ENCODE measurements at places on chromosomes 16 and 17.

DNA sequence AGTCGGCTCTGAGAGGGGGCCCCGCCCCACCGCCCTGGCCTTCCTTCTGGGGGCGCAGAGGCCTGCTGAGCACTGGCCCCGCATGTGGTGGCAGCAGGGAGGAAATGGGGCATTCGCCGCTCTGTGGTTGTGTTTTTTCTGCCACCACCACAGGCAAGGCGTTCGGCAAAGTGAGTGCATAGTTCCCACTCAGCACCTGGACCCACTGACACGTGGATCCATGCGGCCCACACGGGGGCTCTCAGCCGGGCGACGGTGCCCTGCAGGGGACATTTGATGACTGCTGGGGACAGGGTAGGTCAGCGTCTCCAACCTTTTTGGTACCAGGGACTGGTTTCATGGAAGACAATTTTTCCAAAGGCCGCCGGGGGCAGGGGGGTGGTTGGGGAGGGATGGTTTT lies 70.9 kb downstream of the ENGASE start:
- no peak for ATAC-seq

- ATAC-seq: no peak
These were observed 12.4 kb downstream of the SLC7A6OS start for GRCh38 chr16:68298312-68298711.

GRCh38 chr16:85209526-85210121 lies 97.4 kb upstream of the CIBAR2 start:
- ATAC-seq: no peak

GRCh38 chr17:79532107-79532790 lies 78.6 kb downstream of the RBFOX3 start:
- no peak for ATAC-seq

DNA sequence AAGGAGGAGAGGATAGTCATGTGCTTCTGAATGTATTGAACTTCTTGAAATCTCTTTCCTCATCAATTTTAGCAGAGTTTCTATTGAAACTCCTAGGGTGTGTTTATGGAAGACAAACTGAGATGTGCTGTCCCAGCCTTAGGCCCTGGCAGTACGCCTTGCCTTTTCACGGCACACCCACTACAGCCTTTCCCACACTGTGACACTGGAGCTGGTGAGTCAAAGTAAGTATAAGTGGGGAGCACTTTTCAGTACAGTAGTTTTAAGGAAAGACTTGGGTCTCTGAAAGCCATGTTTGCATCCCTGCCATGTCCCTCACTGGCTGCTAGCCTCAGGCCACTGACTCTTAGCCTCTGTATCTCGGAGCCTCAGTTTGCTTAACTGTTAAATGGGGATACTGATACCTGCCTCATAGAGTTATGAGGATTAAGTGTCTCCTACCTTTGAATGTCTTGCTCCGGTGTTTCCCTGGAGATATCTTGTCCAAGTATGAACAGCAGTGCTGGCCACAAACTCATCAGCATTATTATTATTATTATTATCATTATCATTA lies 144.7 kb upstream of the CRHR1 start:
- ATAC-seq: no peak

DNA sequence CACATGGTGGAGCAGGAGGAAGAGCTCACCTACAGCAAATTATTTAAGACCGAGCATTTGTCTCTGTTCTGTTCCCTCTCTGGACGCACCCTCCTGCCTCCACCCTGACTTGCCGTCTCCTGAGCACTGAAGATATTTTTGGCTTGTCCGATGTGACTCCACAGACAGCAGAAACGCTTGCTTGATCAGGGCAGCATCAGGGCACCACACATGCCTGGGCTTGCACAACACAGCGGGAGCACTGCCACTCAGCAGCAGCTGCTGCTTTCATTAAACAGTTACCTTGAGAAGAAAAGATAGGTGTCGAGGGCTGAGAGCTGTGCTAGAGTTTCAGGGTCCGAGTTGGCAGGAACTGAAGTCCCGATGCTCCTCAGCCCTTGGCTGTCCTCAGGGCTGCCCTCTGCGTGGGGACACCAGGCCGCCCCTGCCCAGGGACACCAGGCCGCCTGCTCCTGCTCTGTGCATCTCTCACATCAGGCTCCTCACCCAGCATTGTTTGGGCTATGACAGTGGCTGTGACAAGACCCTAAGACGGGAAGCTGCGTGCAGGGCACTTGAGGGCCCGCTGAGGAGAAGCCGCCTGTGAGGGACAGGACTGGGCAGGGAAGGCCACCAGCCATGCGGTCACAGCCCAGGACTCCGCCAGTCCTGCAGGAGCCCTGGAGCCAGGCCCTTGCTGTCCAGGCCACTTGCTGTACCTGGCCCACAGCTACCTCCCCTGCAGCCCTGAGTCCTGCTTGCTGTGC lies 21.3 kb upstream of the CDH15 start:
- no peak for ATAC-seq

DNA sequence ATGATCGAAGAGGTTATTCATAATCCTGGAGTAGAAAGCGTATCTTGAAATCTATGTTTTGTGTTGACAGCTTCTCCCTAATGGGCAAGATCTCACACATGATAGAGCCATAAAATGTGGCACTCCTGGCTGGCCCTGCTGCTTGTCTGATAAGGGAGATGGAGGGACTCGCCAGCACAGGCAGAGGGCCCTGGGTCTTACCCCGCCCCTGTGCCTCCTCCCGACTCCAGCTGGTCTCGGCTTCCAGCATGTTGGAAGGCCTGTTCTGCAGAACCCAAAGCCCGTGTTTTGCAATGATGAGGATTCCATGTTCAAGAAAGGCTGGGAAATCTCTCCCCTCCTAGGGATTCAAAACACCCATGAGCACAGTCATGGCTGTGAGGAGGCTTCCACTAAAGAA lies 106.7 kb upstream of the SDK2 start:
- no peak for ATAC-seq

- ATAC-seq: peak; percentile 1
These were observed 415 bp downstream of the ABCA5 start for GRCh38 chr17:69326377-69327059.

DNA sequence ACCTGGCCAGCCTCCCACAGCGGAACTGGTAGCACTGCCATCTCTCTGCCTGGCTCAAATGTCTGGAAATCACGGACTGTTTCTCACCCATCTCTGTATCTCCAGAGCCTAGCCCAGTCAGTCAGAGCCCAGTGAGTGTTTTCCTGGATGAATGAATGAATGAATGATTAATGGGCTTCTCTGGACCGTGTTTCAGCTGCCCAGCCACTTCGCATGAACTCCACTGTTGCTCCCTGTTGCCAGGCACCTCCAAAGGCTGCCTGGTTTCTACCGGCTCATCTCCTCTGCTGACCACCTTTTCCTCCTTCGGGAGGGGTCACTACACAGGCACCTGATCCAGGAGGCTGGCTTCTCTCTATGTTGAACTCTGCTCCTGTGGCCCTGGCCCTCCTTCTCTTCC lies 91.0 kb upstream of the SDK2 start:
- no peak for ATAC-seq

GRCh38 chr17:17151055-17151454 lies 55.1 kb downstream of the PLD6 start:
- ATAC-seq: no peak

DNA sequence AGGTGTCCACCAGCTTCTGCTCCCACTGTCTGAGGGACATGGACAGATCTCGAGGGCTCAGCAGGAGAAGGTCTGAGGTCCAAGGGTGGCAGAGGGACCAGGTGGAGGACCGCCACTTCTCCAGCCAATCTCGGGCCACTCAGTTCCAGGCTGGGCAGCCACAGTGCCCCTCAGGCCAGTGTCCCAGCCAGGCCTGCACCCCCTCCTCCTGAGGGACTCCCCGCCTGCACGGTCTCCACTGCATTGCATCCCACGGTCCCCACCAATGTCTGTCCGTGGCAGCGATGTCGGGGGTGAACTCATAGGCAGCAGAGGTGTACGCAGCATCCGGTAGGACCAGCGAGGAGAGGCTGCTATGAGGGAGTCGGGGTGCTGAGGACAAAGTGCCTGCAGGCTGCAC lies 64.2 kb upstream of the DOC2B start:
- no peak for ATAC-seq

- no peak for ATAC-seq
These were observed 823 bp upstream of the NOTUM start for GRCh38 chr17:81961521-81962498.

GRCh38 chr16:81327011-81327410 lies 12.2 kb downstream of the GAN start:
- ATAC-seq: no peak

DNA sequence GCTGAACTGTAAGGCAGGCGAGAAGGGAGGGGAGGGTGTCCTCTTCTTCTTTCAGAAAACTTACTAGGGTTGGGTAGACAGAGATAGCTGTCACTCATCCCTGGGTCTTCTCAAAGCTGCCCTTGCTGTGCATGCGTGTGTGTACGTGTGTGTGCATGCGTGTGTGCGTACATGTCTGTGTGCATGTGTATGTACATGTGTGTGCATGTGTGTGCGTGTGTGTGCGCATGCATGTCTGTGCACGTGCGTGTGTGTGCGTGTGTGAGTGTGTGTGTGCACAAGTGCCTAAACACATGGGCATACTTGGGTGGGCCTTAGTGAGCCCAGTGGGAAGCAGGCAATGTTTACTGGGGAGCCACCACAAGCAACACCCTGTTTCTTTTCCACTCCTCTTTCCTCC lies 154.8 kb upstream of the TNRC6C start:
- no peak for ATAC-seq

GRCh38 chr16:57889522-57889921 lies 81.4 kb downstream of the CNGB1 start:
- no peak for ATAC-seq

GRCh38 chr17:2421315-2422147 lies 20.7 kb upstream of the MNT start:
- ATAC-seq: no peak

GRCh38 chr16:57284952-57285363 lies 486 bp upstream of the PLLP start:
- no peak for ATAC-seq

DNA sequence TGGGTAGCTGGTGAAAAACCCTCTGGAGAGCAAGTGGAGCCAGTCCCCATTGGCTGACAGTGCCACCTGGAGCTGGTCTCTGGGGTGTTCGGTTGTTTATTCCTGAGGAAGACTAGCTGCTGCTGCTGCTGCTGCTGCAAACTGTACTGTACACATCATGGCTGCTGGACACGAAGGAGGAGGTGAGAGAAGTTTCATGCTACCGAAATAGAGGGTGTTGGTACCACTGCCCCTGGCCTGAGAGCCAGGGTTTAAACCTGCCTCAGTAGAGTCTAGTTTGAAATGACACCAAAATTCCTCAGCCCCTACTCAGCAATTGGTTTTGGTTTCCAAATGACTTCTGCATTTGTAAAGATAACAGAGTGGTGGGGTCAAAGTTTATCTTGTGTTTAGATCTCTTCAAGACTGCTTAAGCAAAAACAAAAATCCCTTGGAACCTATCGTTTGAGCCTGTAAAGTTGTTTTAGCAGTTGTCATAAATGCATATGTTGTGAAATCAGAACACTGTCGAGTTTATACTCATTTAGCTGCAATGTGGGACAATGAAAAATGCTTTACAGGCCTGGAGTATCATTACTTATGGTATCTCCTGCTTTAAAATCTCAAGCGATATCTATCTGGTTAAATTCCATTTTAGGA lies 40.8 kb downstream of the CYB5B start:
- peak; percentile 29 for ATAC-seq

GRCh38 chr17:64217249-64217691 lies 45.8 kb downstream of the TEX2 start:
- peak; percentile 6 for ATAC-seq

GRCh38 chr17:66301864-66302741 lies at the start of gene PRKCA:
TSS of gene PRKCA (plus strand) at chr17:66302613.
- ATAC-seq: peak; percentile 85

DNA sequence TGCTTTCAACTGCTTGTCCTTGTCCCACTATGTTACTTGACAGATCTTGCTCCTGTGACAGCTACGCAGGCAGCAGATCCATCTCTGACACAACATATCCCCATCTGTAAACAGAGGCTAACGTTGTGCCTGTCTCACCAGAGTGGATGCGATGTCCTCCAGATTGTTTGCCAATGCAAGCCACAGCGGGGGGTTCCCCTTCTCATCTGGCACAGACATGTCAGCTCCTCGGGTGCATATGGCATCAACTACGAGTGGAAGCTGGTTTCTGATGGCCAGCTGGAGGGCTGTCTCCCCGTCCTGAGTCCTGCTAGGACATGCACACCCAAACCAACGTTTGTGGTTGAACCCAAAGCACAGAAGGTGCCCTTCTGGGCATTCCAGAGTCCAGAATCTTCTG lies 39.0 kb downstream of the CYB5D2 start:
- ATAC-seq: no peak

- ATAC-seq: peak; percentile 67
These were observed 541 bp downstream of the ZNF18 start for GRCh38 chr17:11996722-11997146.

DNA sequence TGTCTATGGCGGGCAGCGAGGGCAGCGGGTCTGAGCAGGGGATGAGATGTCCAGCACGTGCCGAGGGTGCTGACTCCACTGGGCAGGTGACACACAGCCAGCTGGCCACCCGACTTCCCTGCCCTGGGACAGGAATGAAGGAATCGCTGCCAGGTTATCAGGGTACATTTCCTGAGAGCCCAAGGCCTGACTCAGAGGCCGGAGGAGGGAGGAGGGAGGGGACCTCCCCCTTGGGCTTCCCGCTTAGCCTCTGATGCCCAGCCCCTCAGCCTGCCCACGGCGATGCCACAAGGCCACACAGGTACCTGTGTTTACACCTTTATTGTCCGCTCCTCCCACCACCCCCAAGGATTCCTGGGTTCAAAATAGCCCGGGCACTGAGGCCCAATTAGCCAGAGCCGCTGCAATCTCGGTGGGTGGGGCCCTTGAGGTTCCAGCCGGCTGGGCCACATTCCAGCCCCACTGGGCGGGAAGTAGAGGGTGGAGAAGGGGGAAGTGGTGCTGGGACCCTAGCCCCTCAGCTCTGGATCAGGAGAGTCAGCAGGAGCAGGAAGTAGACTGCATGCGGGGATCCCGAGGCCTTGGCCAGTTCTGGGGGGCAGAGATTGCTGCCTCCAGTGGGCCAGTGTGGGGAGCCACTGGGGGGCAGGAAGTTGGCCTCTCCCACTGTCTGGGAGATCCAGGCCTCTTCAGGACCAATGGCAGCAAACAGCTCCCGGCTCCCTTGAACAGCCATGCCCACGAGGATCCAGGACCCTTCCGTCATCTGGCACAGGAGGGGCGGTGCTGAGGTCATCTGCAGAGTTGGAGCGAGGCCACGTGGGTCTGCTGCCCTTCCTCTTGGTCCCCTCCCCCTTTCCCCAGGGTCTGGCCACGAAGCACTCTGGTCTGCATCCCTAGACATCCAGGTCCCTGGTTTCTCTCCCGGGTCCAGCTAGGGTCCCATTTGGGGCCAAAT lies 3.4 kb upstream of the PRSS8 start:
- ATAC-seq: no peak

GRCh38 chr17:2778489-2778888 lies 17.7 kb upstream of the RAP1GAP2 start:
- no peak for ATAC-seq

- ATAC-seq: peak; percentile 49
These were observed 558 bp downstream of the B3GNT9 start for GRCh38 chr16:67150047-67150832.

DNA sequence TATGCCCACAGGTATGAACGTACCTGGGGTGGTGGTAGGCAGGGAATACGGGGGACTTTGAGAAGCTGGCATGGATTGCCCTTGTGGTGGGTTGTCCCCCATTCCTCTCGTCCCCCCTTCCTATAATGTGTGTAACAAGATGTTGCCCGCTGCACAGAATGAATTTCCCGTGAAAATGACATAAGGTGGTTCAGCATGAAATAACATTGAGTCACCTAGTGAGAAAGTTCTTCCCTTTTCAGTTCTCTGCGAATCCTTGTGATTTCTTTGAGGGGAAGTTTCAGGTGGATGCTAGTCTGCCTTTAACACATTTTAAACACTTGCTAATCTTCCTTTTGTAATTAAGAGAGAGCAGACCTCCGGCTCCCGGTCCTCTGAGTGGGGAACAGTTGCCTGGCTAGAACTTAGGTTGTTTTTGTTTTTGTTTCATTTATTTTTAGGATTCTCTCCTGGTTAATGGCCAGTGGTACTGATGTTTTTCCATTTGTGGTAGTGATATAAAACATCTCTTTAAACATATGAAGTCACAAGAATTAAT lies 58.9 kb downstream of the RAP1GAP2 start:
- ATAC-seq: no peak

Measured in stimulated activated memory B cell treated with anti-CD40 and anti-IgM and Interleukin-4, amounts not matched to agents 10 μg/mL and 1 μg/mL and 100 μg/mL, for 72 hours (primary cell).